ENCODE measurements at places on chromosomes 11 and 22.

DNA sequence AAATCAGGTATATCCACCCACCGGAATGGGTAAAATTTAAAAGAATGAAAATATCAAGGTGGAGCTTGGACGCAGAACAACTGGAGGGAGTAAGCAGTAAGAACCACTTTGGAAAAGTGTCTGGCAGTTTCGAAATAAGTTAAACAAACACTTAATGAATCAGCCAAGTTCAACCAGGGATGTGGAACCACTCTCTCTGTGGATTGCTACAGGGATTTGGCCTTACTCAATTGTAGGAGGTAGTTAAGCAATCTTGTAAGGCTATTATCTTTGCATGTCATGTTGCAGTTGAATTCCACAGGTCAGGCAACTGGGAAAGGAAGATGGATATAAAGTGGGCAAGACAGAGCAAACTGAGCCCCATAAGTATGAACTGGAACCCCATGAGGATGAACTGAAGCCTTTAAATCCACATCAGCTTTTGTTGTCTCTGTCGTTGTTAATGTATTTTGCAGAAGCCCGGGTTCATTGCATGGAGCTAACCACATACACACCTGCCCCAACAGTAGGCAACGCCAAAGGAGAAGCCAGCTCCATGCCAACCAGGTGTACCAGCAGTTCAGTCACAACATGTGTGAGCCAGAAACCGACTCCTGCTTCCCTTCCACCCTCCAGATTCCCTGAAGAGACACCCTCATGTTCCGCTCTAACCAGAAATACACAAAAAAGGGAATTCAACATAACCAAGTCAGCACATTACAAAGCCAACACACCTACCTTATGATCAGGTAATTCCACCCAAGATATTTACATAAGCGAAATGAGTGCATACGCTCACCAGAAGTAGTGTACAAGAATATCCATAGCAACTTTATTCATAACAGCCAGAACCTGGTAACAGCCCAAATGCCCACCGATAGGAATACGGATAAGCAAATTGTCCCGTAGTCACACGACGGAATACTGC lies 8.0 kb upstream of the SLC43A3 start:
- no peak for DNase-seq

- DNase-seq = no peak
Observed at GRCh38 chr11:118843565-118843964, 40.1 kb upstream of the CXCR5 start.

DNA sequence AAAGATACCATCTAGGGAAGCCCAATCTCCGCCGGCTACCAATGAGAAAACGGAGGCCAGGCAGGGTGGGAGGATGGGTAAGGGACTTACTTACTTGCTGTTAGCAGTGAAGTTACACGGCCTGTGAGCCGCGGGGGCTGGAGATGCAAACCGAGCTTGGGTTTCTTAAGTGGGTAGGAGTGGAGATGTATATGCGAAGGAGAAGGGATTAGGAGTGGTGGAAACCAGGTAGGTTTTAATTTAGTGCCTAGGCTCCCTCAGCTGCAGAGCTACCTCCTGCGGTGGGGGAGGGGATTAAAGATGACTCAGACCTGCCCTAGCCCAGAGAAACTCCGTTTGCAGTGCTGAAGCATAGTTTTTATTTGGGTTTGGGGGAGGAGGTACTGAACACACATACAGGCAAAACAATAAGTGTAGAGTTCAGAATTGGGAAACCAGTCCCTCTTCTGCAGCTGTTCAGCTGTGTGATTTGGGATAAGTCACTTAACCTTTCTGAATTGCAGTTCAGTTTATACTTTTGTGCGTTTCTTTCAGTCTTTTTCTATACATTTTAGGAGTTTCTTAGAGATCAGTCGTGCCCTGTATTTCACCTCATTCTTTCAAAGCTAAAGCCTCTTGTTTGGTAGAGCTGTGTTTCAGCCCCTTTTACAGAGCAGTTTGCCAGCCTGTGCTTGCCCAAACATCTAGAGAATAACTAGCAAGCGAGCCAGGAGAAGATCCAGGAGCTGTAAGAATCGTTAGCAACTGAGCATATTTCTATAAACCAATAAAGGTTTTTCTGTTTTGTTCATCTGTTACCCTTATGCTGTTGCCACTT lies 596 bp upstream of the TNRC6B start:
- DNase-seq = peak; percentile 56

DNA sequence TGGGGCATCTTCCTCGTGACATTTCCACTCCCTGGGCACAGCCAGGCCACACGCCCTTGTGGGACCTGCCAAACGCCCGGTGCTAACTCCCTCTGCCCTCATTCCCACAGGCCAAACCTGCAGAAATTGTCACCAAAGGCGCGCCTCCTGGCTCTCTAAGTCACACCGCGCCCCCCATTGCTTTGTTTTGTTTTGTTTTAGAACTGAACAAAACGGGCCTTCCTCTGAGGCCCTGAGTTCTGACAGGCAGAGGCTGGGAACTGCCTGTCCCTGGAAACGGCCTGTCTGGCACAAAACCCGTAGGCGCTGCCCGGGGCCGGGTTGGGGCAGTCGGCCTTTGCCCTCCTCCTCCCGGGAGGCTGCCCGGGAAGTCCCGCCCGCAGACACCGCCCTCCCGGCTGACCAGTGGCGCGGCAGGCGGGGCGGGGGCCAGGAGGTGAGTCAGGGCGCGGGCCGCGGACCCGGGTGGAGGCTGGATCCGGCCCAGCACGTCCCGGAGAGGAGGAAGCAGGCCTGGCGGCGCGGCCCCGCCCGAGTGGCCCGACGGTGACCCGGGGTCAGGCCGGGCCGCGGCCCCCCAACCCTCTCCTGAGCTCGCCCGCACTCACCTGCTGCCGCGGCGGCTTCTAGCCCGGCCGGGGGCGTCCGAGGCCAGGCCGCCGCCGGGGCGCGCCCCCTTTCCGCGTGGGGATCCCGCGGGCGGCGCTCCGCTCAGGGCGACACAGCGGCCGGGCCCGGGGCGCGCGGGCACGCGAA lies 465 bp downstream of the SUN2 start:
- no peak for DNase-seq

- no peak for DNase-seq
Observed at GRCh38 chr11:6468712-6469495, 4.8 kb downstream of the TRIM3 start.

All from stimulated activated CD8-positive, alpha-beta memory T cell treated with anti-CD3 and anti-CD28 coated beads, Interleukin-4, amount 100 ng/mL, for 4 hours (primary cell).